Activated naive CD4-positive, alpha-beta T cell treated with anti-CD3 and anti-CD28 coated beads, Interleukin-2, amount 50 U/mL, for 72 hours (primary cell): ENCODE measurements at places on chromosomes 16 and 17. TPM values are rescaled to one million over a fixed set of nuclear protein-coding genes. Genes with fewer than 3 reads are reported as not detected.
A peak's percentile ranks its signal among the peaks of the same experiment; 100 is the strongest.

GRCh38 chr17:59435238-59435637 lies 103.8 kb downstream of the YPEL2 start:
- peak; percentile 14 for DNase-seq

DNA sequence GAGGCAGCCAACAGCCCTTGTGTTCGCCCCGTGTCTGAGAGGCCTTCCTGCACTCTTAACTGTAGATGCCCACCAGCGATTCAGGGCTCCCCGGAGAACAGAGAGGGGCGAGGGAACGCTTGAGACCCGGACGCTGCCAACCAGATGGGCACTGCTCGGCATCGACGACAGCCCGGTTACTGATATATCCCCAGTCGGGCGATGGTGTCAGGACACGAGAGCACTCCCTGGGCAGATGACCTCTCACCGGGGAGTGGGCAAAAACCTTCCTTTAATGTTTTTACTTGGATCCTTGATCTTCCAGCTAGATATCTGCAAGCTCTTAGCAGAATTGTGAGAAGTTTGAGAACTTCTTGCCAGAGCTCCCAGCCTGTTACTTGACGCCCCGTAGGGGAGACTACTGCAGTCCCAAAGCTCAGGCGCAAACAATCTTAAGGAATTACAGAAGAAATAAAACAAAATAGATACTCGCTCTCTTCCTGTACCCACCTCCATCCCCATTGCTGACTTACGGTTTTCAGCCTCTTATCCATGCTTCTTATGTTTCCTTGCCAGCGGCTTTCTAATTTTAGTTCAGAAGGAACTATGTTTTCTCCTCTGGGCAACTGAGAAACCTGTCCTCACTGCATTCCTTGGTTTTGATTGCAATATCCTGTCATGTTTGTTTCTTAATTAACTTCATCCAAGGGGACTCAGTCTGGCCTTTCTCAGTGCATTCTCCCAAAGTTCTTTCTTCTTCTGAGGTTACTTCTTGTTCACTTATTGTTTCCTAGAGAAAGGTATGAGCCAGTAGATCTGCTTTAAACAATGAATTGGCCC lies 845 bp downstream of the SP2 start:
- DNase-seq = no peak

DNA sequence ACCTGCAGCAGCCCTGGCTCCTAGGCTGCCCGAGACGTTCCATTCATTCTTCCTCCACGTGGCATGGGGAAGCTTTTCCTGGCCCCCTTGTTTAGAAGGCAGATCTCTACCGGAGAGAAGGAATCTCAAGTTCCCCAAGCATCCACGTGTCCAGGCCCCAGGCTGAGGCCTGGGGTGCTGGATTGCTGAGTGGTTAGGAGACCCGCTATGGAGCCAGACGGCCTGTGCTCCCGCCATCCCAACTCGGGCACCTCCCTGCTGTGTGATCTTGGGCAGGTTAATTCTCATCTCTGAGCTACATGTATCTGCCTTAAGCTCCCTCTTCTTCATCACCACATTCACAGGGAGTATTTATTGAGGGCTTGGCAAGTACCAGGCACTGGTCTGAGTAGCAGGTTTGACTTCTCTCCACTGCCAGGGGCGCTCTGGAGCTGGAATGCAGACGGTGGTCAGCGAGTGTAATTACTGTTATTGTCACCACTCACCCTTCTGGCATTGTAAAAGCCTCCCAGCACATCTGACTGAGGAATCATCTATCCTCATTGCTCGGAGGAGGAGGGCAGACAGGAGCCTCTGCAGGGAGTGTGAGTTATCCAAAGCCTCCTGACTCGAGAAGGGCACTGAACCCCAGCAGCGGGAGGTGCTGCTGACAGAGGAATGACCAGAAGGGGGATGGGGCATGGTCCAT lies 1.1 kb upstream of the ADGRG1 start:
- DNase-seq = no peak

- DNase-seq = no peak
These were observed 54.7 kb downstream of the SLC6A2 start for GRCh38 chr16:55710466-55710865.

- peak; percentile 30 for DNase-seq
These were observed 5.8 kb downstream of the TOM1L2 start for GRCh38 chr17:17966399-17966798.

- no peak for DNase-seq
These were observed 57.5 kb downstream of the RNF213 start for GRCh38 chr17:80318166-80318565.

DNA sequence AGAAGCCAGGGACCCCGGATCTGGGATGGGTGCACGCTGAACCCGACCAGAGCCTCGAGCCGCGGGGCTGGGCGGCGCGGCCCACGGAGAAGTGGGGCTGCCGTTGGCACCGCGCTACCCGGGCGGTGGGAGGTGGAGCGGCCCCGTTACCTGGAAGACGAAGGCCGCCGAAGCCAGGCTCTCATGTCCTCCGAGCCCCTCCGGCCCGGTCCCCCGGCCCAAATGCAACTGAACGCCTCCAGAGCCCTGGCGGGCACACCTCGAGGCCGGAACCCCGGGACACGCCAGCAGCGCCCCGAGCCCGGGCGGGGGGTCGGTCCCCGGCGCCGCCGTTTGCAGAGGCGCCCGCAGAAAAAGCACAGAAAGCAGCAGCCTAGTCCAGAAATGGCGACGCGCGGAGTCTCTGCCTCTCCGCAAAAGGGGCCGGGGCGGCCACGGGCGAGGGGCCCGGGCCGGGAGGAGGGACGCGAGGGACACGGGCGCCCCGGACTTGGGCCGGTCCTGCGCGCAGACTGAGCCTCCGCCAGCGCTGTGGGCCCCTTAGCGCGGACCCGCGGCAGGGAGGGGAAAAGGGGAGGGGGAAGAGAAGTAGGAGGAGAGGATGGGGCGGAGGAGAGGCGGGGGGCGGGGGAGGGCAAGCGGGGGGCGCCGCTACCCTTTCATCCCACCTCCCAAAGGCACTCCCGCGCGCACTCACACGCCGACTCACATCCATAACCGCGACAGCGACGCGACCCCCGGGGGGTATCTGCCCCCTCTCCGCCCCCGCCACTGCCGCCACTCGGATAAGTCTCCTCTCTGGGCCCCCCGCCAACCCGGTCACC lies 1.4 kb downstream of the AXIN2 start:
- DNase-seq = no peak

Gene ABCC3
- not detected for total RNA-seq

Gene PHOSPHO1
- total RNA-seq = not detected

Gene ZNF174
- total RNA-seq = 5.2 TPM

Gene NPIPA3
- 1.8 TPM for total RNA-seq
